ENCODE measurements at places on chromosomes 6 and 20.

GRCh38 chr6:134422426-134423231, 104.7 kb upstream of the SGK1 start:
- no peak for DNase-seq

DNA sequence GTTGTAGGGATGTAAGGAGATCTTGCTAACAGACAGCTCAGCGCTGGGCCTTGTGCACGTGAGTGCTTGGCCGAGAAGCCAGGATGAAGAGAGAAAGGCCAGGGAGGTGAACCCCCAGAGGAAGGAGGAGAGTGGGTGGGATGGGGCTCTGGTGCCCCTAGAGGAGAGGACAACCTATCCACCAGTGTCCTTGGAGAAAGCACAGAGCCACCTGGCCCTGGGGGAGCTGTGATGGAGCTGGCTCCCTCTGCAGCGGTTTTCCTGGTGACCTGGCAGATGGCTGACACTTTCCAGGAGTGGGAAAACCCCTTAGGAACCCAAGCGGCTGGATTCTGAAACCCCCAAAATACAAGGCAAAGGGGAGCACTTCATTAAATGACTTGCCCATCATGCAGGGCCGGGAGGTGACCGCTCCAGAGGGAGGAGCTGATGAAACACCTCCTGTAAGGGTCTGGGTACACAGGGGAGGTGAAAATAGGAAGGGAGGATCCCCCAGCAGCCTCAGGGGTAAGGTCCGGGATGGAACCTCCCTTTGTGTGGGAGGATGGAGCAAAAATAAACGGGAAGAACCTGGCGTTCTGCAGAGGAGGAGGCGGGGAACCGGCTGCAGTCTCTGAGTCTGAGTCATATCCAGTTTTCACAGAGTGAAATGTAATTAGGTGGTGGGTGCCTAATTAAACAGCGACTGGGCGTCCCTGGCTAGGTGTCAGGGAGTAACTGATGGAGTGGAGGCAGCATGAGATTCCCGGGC, 80.4 kb downstream of the SULF2 start:
- no peak for DNase-seq

DNA sequence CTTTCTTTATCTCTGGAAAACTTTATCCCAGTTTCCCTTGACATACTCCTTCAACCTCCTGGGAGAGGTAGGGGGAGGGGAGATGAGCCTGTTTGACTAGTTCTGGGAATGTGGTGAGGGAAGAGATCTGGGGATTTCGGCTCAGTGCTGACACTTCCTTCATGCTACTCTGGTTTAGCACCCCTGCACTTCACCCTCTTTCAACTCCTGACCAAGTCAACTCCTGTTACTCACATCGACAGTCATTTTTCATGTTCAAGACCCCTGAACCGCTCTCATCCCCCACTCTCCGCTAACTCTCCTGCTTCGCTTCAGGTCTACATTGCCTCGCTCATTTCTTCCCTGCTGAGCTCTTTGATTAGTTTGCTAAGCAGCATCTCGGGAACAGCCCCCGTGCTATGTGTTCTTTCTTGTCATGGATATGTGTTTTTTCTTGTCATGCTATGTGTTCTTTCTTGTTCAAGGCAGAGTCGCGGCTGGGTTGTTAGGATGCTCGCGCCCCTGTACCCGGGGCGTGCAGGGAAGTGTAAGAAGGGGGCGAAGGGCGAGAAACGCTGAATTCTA, 16.6 kb upstream of the TRIM27 start:
- DNase-seq = peak; percentile 78

- DNase-seq = no peak
Observed at GRCh38 chr6:79011940-79012339, 66.1 kb downstream of the PHIP start.

DNA sequence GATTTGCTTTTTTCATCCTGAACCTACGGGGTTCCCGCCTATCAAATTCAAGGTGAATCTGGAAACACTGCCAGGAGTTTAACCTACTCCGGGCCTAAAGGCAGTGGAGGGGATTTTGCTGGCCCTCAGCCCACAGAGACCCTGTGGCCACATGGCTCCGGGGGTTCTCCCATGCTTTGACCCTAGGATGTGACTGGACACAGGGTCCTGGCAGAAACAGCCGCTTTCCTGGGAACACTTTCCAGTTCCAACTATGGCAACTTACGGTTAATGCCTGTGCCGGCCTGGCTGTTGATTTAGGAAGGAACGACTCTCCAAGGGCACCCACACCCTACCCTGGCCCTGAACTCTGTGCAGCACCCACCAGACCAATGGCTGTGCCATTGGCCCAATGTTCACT, 141.7 kb upstream of the RPS6KA2 start:
- DNase-seq = no peak
